ENCODE measurements at places on chromosomes 5 and 9.

GRCh38 chr5:157459715-157460599 lies at the start of gene NIPAL4:
TSS of gene NIPAL4 (plus strand) at chr5:157460213. CDS start at chr5:157460321, 108 bp downstream.
- peak; percentile 63 for DNase-seq

GRCh38 chr9:126743041-126743440 lies 61.8 kb upstream of the ZBTB43 start:
- DNase-seq = no peak

DNA sequence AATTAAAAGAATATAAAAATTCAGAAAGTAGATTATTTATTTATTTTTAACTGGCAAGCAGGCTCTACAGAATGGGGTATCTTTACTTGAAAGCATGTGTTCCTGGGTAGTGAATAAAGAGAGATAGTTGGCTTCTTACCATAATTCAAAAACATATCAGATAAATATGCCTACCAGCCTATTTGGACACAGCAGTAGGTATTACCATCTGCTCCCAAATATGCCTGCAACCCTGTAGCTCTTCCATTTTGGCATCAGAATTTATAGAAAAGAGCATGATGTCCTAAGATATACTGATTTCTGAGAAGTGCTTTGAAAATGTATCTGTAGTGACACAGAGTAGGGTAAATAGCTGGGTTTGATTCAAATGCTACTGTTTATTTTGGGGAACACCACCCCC lies 1300.5 kb upstream of the DMAC1 start:
- no peak for DNase-seq

DNA sequence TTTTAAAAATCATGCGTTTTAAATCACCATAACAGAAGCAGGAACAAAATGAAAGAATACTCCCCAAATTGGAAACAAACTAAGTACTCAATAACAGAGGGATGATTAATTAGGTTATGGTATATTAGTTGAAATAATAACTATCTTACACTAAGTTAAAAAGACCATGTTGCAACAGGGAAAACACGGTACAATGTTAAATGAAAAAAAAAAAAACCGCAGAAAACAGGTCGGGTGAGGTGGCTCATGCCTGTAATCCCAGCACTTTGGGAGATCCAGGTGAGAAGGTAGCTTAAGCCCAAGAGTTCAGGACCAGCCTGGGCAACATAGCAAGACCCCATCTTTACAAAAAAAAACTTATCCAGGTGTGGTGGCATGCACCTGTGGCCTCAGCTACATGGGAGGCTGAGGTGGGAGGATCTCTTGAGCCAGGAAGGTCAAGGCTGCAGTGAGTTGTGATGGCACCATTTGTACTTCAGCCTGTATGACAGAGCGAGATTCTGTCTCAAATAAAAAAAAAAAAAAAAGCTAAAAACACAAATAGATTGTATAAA lies 2.4 kb upstream of the PTPN3 start:
- no peak for DNase-seq

GRCh38 chr5:122775550-122776542 lies 966 bp downstream of the SNX2 start:
- peak; percentile 63 for DNase-seq

- DNase-seq = no peak
These were observed 2.3 kb downstream of the TBCA start for GRCh38 chr5:77773734-77774280.

DNA sequence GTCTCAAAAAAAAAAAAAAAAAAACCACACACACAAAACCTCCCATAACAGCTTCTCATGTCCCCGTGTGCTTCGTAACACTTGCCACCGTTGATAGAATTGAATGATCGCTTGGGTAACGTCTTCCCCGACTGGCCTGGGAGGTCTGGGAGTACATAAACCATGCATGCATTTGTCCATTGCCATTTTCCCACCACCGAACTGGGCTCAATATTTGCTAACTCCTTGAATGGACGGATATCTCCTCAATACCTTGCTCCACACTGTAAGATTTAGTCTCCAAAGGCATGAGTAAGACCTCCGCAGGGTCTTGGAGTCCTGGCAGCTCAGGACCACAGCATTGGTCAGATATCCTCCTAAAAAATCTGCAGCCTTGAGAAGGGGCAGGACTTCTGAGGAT lies 3.2 kb upstream of the P4HA2 start:
- no peak for DNase-seq

- DNase-seq = no peak
These were observed 55.3 kb upstream of the FSD1L start for GRCh38 chr9:105392531-105392930.

GRCh38 chr5:177402271-177403043 lies 2.0 kb upstream of the PFN3 start:
- DNase-seq = peak; percentile 42

GRCh38 chr5:167949435-167949834 lies 342.0 kb upstream of the WWC1 start:
- no peak for DNase-seq

- DNase-seq = no peak
These were observed 439.4 kb downstream of the SH3GL2 start for GRCh38 chr9:18018221-18018620.

- peak; percentile 82 for DNase-seq
These were observed at the start of gene DPP7 for GRCh38 chr9:137114613-137115393. TSS of gene DPP7 (minus strand) at chr9:137114733. CDS start at chr9:137114713, 20 bp downstream.

- DNase-seq = peak; percentile 11
These were observed 50.8 kb downstream of the GABBR2 start for GRCh38 chr9:98657897-98658296.

DNA sequence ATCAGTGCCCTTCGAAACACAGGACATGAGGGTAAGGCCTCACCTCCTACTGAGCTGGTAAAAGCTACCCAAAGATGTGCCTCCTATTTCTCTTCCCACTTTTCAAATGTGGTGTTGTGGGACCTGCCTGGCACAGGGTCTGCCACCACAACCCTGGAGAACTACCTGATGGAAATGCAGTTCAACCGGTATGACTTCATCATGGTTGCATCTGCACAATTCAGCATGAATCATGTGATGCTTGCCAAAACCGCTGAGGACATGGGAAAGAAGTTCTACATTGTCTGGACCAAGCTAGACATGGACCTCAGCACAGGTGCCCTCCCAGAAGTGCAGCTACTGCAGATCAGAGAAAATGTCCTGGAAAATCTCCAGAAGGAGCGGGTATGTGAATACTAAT lies 1.9 kb downstream of the IRGM start:
- DNase-seq = no peak

DNA sequence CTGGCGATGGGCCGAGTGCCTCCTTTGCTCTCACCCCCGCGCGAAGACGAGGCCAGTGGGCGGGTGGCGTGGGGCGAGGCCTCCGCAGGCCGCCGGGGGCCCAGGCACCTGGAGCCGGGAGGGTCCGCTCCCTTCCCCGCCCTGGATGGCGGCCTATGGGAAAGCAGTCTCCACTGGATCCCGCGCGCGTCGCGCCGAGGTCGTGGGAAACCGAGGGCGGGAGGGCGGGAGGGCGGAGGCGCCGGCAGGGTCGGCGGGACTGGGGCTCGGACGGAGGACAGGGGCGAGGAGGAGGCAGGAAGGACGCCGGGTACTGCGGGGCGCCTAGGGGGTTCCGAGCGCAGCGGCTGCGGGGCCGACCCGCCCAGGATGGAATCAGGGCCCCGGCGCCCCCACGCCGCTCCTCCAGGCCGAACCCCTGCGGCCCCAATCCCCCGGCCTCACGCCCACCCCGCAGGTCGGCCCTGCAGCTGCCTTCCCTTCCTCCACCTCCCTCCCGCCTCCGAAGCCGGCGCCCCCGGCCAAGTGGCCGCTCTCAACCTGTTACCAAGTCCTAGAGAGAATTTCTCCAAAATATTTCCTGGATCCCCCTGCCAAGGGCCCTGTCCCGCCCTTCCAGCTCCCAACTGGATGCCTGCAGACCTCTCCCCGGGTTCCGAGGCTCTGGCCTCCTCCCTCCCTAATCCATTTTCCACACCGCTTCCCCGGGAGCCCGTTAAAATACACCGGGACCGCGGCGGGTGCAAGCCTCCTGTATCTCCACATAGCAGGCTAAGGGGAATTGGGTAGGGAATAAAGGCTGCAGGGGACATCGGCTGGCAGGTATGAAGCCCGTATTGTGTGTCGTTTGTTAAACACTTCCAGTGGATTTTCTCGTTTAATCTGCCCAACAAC lies 146.3 kb downstream of the ERCC6L2 start:
- peak; percentile 33 for DNase-seq

DNA sequence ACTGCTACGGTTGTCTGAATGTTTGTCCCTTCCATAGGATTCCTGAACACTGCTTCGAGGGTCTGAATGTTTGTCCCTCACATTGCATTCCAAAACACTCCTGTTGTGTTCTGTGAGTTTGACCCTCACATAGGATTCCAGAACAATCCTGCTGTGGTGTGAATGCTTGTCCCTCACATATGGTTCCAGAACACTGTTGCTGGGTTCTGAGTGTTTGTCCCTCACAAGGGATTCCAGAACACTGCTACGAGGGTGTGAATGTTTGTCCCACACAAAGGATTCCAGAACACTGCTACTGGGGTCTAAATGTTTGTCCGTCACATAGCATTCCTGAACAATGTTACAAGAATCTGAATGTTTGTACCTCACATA lies 201.2 kb downstream of the FOXD4L6 start:
- DNase-seq = no peak

DNA sequence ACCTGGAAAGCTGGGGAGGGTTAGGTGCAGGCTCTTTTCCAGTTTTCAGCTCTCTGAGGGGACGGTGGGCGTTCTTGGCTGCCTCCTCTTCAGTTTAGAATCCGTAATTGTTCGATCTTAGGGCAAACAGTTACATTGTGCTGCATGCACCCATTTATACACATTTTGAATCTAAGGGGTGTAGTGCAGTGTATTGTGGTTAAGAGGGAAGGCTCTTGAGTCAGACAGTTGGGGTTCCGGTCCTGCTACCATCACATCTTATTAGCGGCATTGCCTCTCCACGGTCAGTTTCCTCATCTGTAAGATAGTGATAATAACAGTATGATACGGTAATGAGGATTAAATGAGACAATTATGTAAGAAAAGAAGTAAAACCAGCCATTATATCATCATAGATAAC lies 625 bp downstream of the EXOSC2 start:
- no peak for DNase-seq

DNA sequence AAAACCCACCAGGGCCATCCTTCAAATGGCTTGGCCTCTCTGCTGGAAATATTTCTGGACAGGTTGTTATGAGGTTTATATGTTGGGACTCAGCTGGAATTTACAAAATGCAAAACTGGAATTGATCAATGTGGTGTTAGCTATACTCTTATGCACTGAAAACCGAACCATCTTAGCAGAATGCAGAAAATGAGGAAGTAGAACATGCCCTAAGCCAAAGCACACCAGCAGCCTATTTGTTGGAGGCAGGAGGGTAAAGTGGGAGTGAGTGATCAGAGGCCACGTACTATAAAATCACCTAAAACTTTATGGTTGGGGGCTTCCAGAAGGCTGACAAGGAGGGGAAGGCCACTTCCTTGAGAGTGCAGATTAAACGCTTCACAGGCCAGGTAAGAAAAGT lies 63.6 kb upstream of the C5orf63 start:
- no peak for DNase-seq

- no peak for DNase-seq
These were observed 9.0 kb downstream of the COL27A1 start for GRCh38 chr9:114164191-114164794.

DNA sequence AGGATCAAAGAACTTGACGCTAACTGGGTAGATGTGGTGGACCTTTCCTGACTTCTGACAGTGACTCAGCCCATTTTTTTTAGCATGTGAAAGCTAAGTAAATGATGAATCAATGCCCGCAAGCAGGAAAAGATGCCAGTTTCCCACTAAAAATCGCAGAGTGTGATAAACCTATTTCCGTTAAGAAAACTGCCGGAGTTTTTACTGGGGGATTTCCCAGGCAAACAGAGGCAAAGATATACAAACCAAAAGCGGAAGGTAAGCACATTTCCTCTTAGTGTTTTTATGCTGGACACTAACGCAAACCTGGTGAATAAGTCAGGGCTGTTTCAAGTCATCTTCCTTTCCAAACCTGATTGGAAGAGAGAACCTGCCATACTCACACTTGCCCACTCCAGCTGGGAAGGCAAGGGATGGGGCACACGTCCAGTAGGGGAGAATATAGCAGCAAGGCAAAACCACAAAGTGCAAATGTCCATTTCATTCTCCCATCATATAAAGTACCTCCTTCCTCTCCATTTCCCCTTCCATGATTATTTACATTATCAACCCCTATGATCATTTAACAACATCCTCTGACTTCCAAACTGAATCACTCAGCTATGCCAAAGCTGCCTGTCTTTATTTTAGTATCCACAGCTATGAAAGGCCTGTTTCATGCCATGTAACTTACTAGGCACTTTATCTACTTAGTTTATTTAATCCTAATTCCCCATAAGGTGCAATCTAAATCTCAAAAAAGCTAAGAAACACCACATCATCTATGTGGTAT lies 349.7 kb upstream of the RFX3 start:
- DNase-seq = peak; percentile 78

DNA sequence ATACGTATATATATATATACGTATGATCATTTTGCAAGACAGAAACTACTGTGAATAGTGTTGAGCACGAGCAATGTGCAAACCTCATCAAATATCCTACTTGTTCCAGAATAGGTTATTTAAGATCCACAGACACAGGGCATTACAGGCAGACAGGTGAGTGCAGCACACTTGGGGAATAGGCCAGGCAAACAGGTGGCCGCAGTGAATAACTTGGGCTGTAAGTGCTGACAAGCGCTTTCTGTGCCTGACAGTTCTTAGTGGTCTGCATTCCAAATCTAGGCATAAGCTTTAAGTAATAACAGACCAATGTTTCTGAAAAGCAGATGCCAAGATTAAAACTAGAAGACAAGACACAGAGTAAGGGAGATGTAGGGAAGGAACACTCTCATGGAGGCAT lies 77.9 kb downstream of the LHFPL2 start:
- DNase-seq = no peak

DNA sequence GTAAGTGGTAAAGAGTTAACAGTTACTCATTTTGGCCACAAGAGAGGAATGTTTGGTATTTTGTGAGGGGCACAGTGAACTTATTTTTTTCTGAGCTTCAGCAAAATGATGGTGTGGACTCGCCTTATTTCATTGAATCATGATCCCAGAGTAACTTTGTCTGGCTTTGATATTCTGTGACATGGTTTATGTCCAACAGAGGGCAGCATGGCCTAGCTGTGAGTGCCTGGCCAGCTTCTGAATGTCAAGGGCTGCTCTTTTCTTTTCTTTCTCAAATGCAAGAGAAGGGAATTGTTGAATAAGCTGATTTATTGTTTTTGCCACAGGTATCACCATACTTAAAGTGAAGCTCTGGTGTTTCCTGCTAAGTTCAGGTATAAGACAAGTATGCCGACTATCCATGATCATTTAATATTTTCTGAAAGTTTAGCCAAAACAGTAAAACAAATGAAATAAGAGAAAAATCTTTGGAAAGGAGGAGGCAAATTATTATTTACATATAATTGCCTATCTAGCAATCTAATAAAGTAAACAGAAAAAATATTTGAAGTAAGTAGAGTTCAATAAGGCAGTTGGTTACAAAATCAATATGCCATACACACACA lies 31.7 kb downstream of the MRPL22 start:
- DNase-seq = peak; percentile 73

- DNase-seq = peak; percentile 33
These were observed 116.0 kb upstream of the PAM start for GRCh38 chr5:102638912-102639652.

GRCh38 chr9:98583417-98583816 lies 125.3 kb downstream of the GABBR2 start:
- DNase-seq = no peak

GRCh38 chr5:157903117-157903450 lies 44.1 kb upstream of the CLINT1 start:
- peak; percentile 23 for DNase-seq

Data from adipocyte (in vitro differentiated cells).